Stimulated activated CD4-positive, alpha-beta T cell treated with anti-CD3 and anti-CD28 coated beads, Interleukin-1b, Interleukin-23, amount 100 ng/mL, for 1 hour (primary cell): ENCODE measurements at places on chromosomes 2 and 18.

GRCh38 chr2:179550849-179551248 is 286.2 kb upstream of the SESTD1 start:
- no peak for DNase-seq

GRCh38 chr2:241011751-241012510 is 13.5 kb downstream of the SNED1 start:
- DNase-seq, result no peak

GRCh38 chr2:120883607-120884440 is 148.2 kb downstream of the GLI2 start:
- no peak for DNase-seq

DNA sequence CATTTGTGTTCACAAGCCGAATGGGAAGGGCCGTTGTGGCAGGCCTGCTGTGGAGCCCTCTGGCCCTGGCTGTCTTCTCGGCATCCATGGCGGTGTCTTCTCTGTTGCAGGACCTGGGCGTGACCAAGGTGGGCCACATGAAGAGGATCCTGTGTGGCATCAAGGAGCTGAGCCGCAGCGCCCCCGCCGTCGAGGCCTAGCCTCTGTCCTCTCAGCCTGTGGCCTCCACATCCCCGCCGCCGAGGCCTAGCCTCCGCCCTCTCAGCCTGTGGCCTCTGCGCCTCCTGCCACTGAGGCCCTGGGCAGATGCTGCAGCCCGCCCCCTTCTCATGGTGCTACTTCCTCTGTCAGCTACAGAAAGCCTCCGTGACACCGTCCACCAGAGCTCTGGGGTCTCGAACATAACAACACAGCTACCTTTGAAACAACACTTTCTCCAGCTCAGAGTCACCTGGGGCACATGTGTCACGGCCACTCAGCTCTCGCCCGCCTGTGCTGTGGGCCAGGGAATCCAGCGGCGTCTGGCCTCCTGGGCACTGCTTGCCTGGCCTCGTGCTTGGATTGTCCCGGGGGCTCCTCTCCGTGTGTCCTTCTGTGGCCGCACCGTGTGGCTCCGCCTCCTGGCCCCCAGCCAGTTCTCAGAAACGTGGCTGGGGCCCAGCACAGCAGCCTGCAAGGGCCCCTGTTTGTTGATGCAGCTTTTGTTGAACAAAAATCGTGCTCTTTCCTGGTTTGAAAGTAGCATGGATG is 97.1 kb downstream of the USP40 start:
- DNase-seq, result no peak

DNA sequence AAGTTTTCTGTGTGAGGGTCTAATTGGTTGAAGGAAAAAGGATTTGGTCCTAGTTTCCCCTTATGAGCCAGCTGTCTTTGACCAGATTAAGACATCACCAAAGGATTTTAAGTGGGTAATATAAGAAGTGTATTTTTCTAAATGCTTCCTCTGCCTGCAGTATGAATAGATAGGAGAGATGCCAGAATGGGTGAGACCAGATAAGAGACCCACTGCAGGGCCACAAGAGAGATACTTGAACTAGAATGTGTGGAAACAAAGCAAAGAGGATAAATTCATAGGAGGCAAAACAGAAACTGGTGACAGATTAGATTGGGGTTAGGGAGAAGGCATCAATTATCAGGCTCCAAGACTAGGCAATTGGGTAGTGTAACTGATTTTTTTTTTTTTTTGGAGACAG is 1.1 kb upstream of the HDHD2 start:
- DNase-seq, result no peak

DNA sequence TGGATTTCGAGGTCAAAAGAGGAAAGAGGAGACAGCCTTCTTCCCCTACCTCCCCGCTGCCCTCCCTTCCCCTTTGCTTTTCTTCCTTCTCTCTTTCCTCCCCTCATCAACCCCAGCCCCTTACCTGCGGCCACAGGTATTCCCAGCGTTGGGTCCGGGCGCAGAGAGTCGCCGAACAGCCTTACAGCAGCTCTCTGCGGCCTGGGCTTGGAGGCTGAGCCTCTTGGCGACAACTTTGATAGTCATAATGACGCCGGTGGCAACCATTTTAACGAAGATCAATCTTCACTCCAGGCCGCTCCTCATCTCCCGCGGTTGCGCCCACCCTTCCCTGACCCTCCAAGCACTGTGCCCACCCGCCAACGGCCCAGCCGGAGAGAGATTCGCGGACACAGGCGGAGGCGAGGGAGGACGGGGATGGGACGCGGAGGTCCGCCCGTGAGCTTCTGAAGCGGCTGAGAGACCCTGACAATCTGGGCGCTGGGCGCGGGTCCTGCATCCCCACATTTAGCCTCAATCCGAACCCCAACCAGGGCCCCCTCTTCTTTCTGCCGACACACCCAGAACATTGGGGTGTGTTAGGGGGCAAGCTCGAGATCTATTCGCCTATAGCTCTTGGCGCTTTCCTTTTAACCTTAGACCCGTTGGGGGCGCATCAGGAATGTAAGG is 1.5 kb upstream of the EVX2 start:
- no peak for DNase-seq

DNA sequence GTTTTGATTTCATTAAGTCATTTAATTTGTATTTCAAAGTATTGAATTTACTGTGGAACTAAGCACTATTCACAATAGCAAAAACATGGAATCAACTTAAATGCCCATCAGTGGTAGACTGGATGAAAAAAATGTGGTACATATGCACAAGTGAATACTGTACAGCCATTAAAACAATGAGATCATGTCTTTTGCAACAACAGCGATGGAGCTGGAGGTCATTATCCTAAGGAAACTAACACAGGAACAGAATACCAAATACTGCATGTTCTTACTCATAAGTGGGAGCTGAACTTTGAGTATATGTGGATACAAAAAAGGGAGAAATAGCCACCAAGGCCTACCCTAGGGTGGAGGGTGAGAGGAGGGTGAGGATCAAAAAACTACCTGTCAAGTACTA is 164.4 kb downstream of the BABAM2 start:
- DNase-seq, result no peak

DNA sequence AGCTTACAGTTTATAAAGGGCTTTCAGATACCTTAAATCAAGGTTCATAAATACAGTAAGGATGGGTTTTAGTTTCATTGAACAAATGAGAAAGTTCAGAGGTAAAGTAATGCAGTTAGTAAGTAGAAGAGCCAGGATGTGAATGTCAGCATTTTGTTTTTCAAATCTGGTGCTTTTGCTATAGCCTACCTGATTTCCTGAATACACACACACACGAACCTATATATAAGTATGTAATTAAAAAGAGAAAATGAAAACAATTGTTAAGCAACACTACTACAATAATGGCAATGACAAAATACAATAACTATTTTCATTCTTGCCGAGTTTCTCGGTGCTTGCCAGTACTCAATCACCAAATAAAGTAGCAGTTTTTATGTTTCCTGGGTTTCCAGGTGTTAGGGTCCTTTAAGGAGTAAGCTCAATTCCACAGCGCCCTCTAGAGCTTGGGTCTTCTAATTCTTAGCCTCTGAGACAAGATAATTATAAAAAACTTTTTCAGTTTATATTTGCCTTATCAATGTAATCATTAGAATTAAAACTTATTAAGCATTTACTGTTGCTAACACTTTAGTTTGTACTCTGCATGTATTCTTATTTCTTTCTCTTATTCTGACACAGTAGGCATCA is 512.9 kb upstream of the ACVR2A start:
- DNase-seq, result no peak

DNA sequence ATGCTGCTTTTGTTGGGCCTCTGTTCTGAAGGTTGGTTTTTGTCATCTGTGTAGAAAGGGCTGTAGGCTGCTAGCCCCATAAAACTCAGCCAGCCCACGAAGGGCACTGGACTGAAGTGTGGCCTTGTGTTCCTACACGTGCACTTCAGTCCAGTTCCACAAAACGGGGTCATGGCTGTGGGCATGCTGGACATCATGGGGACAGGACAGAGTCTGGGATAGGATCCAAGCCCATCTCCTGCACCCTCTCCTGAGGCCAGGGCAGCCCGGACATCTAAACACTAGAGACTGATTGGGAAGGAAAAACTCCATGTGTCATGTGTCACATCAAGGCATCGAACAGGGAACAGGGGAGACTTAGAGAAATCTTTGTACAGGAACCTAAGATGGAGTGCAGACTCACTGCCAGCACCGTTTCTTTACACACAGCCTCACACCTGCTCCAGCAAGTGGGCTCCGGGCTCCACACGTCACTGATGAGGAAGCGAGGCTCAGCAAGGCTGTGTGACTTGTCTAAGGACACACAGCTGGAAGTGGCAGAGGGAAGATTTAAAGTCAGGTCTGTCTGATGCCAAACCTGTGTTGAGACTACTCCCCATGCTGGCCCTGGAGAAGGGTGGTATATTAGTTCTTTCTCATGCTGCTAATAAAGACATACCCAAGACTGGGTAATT is 74.8 kb upstream of the BCL2L11 start:
- DNase-seq, result no peak

GRCh38 chr2:63484481-63484880 is 103.8 kb downstream of the WDPCP start:
- DNase-seq, result no peak

DNA sequence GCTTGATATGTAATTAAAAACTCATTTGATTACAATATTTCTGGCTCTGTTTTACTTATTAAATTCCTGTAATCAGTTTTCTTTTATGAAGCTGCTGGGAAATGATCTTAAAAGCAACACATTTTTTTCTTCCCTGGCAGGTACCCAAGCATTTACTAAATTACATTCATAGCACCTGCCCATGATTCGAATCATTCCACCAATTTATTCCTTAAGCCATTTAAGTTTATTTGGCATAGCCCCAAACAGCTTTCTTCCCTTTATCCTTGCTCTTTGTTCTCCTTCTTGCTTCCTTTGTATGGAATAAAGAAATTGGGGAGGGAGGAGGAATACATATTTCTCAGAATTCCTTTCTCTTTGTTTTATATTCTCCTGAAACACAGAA is 241.3 kb downstream of the AGPS start:
- no peak for DNase-seq

DNA sequence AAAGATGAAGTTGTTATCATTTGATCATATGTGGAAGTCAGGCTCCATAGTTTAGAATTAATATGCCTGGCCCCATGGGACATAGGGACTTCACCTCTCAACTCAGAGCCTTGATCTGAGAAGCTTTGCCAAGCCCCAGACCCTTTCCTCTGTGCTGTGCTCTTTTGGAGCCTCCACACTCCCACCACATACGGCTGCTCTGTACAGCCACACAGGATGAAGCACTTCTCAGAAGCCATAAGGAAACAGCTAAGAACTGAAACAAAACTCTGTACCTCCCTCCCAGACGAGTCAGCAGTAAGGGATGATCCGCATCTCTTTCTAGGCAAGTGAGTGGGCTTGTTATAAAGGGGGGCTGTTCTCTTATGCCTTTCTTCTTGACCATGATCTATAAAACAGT is 66.5 kb downstream of the CAB39 start:
- DNase-seq, result no peak

DNA sequence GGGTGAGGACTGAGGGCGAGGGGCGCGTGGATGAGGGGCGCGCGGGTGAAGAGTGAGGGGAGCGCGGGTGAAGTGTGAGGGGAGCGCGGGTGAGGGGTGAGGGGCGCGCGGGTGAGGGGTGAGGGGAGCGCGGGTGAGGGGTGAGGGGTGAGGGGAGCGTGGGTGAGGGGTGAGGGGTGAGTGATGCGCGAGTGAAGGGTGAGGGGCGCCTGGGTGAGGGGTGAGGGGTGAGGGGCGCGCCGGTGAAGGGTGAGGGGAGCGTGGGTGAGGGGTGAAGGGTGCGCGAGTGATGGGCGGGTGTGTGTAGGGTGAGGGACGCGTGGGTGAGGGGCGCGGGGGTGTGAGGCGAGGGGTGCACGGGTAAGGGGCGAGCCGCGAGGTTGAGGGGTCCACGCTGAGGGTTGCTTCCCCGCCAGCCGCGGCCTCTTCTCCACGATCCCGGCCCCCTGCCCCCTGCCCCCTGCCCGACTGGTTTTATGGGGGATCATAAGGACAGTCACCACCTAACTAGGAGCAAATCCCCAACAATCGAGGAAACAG is 1.1 kb upstream of the SLC66A2 start:
- DNase-seq, result no peak

GRCh38 chr2:208306291-208306690 is 40.2 kb downstream of the PIKFYVE start:
- no peak for DNase-seq

- DNase-seq, result no peak
Measured at GRCh38 chr18:34947711-34948125, 93.5 kb upstream of the MAPRE2 start.

- no peak for DNase-seq
Measured at GRCh38 chr2:403682-404081, 115.8 kb upstream of the ALKAL2 start.

GRCh38 chr18:58670404-58671110 is 708 bp upstream of the MALT1 start:
- DNase-seq, result no peak

DNA sequence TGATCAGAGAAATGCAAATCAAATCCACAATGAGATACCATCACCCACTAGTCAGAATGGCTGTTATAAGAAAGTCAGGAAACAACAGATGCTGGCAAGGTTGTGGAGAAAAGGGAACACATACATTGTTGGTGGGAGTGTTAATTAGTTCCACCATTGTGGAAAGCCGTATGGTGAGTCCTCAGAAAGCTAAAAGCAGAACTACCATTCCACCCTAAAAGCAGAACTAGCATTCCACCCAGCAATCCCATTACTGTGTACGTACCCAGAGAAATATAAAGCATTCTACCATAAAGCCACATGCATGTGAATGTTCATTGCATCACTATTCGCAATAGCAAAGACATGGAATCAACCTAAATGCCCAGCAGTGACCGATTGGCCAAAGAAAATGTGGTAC is 60.7 kb downstream of the ANKRD62 start:
- DNase-seq, result no peak

- DNase-seq, result no peak
Measured at GRCh38 chr2:211367711-211368110, 811.3 kb downstream of the CPS1 start.

DNA sequence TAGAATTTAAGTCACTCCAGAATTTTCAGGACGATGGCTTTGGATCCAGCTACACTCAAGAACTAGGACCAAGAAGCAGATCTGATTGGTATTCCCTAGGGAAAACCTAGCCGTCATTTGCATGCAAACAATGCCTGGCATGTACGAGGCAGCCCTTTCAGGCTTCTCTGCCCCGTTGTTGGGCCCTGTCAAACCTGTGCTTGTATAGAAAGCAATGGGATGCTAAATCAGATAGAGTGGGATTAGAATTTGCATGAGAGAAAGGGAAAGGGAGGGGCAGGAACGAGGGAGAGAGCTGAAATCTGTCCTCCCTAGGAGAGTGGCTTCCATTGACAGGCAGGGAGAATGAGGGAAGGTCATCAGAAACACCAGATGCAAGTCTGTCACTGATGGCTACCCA is 28.6 kb downstream of the ARID5A start:
- no peak for DNase-seq

DNA sequence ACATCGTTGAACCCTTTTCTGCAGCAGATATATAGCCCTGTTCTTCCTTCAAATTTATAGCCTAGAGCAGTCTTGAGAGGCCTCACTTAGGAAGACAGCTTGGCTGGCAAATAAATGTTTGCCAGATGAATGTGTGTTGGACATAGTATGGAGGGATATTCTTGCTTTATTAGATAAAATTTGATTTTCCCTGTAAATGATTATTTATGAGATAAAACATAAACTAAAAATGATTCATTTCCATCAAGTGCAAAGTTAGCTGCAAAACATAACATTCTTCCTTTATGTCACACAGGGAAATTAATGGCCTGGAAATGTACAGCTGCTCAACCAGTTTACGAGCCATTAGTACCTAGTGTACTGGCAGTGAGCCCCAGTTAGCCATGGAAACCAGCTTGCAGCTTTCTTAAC is 82.5 kb downstream of the LIMS1 start:
- DNase-seq, result no peak
